Forelimb muscle (tissue), 1 donor: ENCODE measurements at places on chromosomes 16 and 17.

GRCh38 chr16:85768199-85768598 is 17.3 kb upstream of the C16orf74 start:
- DNase-seq = no peak

DNA sequence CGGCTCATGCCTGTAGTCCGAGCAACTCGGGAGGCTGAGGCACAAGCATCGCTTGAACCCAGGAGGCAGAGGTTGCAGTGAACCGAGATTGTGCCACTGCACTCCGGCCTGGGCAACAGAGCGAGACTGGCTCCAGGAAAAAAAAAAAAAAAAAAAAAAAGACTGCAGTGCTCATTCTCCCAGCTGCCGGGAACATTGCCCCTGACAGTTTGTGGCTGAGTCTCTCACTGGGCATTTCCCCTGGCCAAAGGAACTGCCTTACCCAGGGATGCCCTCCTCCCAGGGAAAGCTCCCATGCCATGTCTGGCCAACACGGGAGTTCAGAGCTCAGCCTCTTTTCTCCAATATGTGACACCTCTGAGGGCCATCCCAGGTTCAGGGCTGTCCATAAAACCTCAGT is 21.3 kb upstream of the USP10 start:
- no peak for DNase-seq

- no peak for DNase-seq
Observed at GRCh38 chr17:78717431-78717980, 64.6 kb downstream of the CYTH1 start.

DNA sequence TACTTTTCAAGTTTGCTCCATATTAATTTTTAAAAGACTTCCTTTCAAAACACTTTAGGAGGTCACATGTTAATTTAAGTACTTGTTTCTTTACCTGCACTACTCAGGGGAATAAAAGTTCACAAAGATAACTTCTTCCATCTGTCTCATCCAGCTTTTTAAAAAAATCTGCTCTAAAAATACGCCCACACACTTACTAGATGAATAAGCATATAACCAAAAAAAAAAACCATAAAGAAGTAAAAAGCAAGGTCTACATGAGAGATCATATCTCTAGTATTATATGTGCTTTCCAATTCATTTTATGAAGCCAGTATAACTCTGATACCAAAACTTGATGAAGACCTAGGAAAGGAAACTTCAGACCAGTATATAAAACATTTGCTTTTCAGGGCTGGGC is 17.2 kb downstream of the SKAP1 start:
- DNase-seq = no peak

GRCh38 chr16:65410801-65411200 is 288.9 kb upstream of the CDH11 start:
- DNase-seq = no peak

GRCh38 chr17:8754890-8755289 is 3.5 kb downstream of the SPDYE4 start:
- DNase-seq = no peak
